ENCODE measurements at places on chromosomes 3 and 15. TPM values are rescaled to one million over a fixed set of nuclear protein-coding genes. Genes with fewer than 3 reads are reported as not detected.
A peak's percentile ranks its signal among the peaks of the same experiment; 100 is the strongest.

GRCh38 chr3:30248423-30248822 is 358.0 kb upstream of the TGFBR2 start:
- H3K27me3 ChIP-seq: no peaks in the 10 kb centered on the region
- H3K4me1 ChIP-seq: peaks cover 9% of the 10 kb centered on the region
- no peak for DNase-seq
- H3K36me3 ChIP-seq: no peaks in the 10 kb centered on the region
- peak overlapping the region; percentile 51 for H3K27ac ChIP-seq

- peak; percentile 77 for DNase-seq
- peak overlapping the region; percentile 16 for H3K27ac ChIP-seq
- no peaks in the 10 kb centered on the region for H3K36me3 ChIP-seq
- H3K4me3 ChIP-seq: no peak overlapping the region
- peaks cover 50% of the 10 kb centered on the region for H3K27me3 ChIP-seq
These were observed 16.1 kb downstream of the CD276 start for GRCh38 chr15:73700041-73700842.

DNA sequence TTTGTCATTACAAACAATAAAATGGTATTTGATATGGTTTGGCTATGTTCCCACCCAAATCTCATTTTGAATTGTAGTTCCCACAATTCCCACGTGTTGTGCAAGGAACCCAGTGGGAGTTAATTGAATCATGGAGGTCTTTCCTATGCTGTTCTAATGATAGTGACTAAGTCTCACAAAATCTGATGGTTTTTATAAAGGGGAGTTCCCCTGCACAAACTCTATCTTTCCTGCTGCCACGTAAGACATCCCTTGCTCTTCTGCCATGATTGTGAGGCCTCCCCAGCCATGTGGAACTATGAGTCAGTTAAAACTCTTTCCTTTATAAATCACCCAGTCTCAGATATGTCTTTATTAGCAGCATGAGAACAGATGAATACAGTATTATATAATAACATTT is 15.4 kb upstream of the AADAC start:
- no peaks in the 10 kb centered on the region for H3K4me1 ChIP-seq
- H3K27me3 ChIP-seq: peaks cover 5% of the 10 kb centered on the region
- no peak overlapping the region for H3K27ac ChIP-seq
- no peak for DNase-seq
- H3K4me3 ChIP-seq: no peak overlapping the region

DNA sequence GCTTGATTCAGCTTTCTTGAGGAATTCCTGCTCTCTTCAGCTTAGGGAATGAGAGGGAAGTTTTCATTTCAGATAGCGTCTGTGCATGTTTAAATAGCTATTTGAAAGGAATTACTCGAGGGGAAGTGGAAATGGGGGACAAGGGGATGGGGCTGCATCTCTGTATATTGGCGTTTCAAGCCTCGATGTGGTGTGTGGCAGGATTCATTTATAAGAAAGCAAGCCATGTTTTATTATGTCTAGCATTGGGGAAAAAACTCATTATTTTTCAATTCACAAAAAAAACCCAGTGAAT is 1.0 kb downstream of the ATP2C1 start:
- H3K4me1 ChIP-seq: peaks cover 54% of the 10 kb centered on the region
- no peaks in the 10 kb centered on the region for H3K27me3 ChIP-seq
- peak overlapping the region; percentile 95 for H3K27ac ChIP-seq
- H3K36me3 ChIP-seq: no peaks in the 10 kb centered on the region

DNA sequence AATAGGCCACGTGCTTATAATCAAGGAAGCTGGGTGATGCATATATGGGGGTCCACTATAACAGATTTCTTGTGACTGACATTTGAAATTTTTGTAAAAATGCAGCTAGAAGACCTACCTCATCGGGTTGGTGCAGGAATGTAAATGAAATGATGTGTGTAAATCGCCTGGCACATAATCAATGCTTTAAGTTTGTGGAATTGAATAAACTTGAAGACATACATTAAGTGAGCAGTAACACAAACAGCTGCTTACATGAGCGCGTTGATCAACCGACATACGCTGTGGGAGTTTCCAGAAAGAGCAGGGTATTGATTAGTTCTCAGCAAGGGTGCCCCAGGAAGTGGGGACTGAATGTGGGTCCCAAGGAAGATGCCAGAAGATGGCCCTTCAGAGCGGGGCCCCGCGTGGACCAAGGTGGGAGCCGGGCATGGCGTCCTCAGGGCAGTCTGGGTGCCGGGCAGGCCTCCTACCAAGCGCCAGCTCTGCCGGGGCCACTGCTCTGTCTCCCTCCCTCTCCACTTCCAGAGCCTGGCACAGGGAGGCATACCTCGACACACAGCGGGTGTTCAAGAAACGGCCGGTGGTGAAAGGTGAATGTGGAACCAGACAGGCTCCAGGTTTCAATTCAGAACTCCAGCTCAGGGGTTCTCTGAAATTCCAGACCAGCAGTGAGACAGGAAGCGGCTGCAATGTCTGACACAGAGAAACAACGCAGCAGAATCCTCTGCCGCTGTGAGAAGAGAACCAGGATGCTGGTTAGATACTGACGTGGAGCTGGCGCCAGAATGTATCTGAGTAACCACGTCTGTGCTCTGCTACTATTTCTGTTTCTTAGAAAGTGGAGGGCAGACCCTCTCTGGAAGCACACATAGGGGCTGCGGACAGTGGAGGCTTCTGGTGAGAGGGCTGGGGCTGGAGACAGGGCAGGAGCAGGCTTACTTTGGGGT is 12.6 kb downstream of the BFSP2 start:
- H3K36me3 ChIP-seq: no peaks in the 10 kb centered on the region
- H3K27me3 ChIP-seq: no peaks in the 10 kb centered on the region
- H3K27ac ChIP-seq: no peak overlapping the region
- H3K4me3 ChIP-seq: no peak overlapping the region

The LRTM1 gene
- not detected for total RNA-seq

All from activated T-cell treated with anti-CD3 and anti-CD28 coated beads, Interleukin-2, amount 50 U/mL, for 72 hours (primary cell).